ENCODE measurements at places on chromosomes 2 and 18. TPM values are rescaled to one million over a fixed set of nuclear protein-coding genes. Genes with fewer than 3 reads are reported as not detected.

DNA sequence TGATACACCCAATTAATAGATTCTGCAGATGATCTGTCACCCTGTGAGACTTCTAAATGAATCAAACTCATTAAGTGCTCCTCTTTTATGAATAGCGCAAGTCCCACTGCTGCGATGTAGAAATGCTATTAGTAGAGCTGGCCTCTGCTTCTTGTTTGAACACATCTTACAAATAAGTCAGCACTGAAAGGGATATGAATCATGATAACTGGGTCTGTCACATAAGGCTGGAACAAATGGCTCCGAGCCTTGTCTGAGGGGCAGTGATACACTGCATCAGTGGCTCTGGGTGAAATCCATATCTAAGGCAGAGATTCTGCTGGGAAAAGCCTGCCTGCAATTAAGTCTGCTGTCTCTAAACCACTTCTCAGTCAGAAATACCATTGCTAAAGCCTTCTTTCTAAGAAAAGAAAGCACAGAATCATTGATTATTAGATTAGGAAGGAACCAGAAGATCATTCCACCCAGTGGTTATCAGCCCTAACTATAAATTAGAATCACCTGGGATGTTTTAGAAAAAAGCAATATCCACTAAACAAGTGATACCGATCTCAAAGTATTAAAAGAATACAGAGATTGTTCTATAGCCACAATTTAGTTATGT is 75.2 kb downstream of the SLC5A7 start:
- no peak for DNase-seq

DNA sequence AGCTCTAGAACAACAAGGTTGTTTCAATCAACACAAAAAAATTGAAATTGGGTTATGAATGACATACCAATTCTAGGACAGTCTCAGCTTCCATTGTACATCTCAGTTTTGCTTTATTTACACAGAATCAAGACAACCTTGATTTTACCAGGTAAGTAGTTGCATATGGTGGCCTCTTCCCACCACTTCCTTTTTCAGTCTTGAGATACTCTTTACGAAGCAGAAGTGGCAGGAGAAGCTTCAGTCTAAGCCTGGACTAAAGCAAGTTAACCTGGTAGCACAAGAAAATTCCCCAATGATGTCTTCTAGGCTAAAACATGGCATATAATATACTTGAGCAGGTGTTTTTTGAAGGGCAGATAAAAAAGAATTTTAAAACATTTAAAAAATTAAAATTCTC is 10.7 kb upstream of the FAM136A start:
- DNase-seq = no peak

GRCh38 chr2:36664696-36665076 is 31.8 kb upstream of the VIT start:
- no peak for DNase-seq

GRCh38 chr2:43038034-43038695 is 188.2 kb downstream of the ZFP36L2 start:
- no peak for DNase-seq

DNA sequence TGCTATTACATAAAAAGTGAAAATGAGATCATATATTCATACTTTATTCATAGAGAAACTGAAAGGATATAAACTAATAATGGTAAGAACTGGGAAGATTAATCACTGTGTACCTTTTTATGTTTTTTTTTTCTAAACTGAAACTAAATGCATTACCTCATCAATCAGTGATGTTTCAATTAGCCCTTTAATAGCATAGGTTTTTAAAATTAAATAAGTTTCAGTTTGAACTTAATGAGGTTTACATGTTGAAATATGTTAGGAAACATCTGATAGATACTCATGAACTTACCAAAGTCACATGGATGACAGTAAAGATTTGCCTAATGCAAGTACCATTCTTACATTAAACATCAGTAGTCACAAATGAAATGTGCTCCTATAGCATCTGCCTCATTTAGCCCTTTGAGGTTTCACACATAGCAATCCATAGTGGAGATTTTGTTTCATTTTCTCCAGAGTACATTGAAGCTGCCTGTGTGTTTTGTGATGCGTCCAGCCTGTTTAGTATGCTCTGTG is 8.9 kb downstream of the MAPRE2 start:
- DNase-seq = no peak

- DNase-seq = no peak
These were observed 93.2 kb upstream of the FBXO11 start for GRCh38 chr2:47999512-47999911.

Gene CFAP65
- not detected for polyA plus RNA-seq

Gene ACMSD
- 1.5 TPM for polyA plus RNA-seq

GRCh38 chr2:68311033-68311432 is 8.7 kb downstream of the CNRIP1 start:
- no peak for DNase-seq

- DNase-seq = no peak
These were observed 3.5 kb upstream of the CD226 start for GRCh38 chr18:69951182-69951581.

DNA sequence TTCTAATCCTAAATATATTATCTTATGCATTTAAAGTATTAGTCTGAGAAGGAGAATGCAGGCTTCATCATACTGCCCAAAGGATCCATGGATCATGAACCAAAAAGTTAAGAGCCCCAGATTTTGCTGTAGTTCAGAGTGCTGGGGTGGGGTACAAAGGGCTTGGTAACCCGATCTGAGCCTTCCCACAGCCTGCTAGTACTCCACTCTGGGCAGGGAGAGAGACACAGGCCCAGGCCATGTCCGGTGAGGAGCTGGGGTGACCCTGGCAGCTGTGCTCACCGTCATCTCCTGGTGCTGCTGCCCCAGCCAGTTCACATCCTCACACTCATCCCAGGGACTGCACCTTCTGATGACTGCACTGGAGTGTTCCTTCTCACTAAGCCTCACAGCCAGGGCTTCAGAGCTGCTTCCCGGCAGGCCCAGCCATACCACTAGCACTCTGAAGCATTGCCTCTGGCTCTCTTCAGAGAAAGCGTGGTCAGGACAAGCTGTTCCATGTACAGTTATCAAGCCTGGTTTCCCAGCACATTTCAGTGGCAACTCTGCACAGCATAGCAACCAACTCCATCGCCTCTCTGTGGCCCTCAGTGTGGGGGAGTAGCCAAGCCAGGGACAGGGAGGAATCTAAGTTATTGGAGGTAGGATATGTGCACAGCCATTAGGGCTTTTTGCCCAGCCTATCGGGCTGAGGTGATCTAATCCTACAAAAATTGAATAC is 189.0 kb upstream of the CTAGE1 start:
- DNase-seq = no peak

GRCh38 chr2:182368446-182368845 is 58.4 kb downstream of the PDE1A start:
- no peak for DNase-seq

DNA sequence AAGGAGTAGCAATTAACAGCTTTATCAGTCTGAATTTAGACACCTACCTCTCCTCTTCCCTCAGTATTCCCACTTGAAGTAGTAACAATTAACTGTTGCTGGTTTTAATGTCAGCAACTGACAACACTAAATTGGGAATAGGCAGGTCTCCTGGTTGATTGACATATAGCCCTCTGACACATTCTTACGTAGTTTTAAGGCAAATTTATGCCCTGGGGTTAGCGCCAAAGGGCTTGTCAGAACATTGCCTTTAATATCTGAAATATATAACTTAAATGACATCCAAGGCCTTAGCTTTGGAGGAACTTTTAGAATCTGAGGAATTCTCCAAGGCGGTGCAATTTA is 7.4 kb downstream of the ASXL3 start:
- DNase-seq = no peak

Gene GPAT2
- 3.9 TPM for polyA plus RNA-seq

Gene PLB1
- polyA plus RNA-seq = 1.8 TPM

- no peak for DNase-seq
These were observed 104.6 kb downstream of the SP3 start for GRCh38 chr2:173860566-173860965.

Gene GALNT5
- 2.2 TPM for polyA plus RNA-seq

GRCh38 chr2:136116151-136116812 is 1.7 kb downstream of the CXCR4 start:
- DNase-seq = no peak

Gene MSTN
- 38.0 TPM for polyA plus RNA-seq

GRCh38 chr2:88874063-88874657 is 182.7 kb downstream of the RPIA start:
- DNase-seq = peak; percentile 70

GRCh38 chr18:55876254-55876653 is 288.3 kb upstream of the TCF4 start:
- DNase-seq = no peak

- DNase-seq = no peak
These were observed 28.0 kb downstream of the PNO1 start for GRCh38 chr2:68185541-68186164.

Gene SKOR2
- polyA plus RNA-seq = not detected

DNA sequence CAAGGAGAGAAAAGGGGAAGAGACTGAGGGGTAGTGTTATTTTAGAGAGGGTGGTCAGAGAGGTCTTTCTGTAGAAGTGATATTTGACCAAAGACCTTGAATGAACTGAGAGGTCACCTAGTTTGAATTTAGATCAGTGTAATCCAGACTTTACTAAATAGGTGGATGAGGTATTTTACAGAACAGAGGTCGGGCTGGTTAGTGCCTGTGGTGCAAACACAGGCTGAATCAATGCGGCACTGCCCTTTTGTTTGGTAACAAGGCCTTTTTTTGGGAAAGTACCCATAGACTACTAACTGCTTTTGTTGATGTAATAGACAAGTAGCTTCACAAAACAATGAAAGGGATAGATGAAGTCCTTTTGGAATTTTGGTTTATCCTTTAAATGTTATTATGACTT is 15.9 kb downstream of the RAPGEF4 start:
- DNase-seq = no peak

Gene NCKAP5
- 5.1 TPM for polyA plus RNA-seq

DNA sequence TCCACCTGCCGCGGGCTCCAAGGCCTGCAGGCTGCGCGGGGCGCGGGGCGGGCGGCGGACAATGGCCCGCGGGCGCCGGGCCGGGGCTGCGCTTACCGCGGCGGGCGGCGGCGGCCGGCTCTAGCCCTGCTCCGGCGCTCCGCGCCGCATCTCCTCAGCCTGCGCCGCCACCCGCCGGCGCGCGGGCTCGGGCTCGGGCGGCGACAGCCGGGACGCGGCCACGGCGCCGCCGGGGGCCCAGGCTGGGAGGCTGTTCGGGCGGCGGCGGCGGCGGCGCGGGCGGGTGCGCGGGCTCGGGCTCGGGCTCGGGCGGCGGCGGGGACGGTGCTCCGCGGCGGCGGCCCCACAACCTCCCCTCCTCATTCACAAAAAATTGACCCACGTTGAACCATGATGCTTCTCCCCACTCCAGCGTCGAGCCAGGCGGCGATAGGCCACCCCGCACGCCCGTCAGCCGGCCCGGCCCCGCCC is at the start of gene HDAC4:
TSS of gene HDAC4 (minus strand) at position 425 of the 471 bp plus-strand sequence. CDS start 48,321 bp downstream, outside the sequence.
- no peak for DNase-seq

Gene ACOXL
- 0.21 TPM for polyA plus RNA-seq

DNA sequence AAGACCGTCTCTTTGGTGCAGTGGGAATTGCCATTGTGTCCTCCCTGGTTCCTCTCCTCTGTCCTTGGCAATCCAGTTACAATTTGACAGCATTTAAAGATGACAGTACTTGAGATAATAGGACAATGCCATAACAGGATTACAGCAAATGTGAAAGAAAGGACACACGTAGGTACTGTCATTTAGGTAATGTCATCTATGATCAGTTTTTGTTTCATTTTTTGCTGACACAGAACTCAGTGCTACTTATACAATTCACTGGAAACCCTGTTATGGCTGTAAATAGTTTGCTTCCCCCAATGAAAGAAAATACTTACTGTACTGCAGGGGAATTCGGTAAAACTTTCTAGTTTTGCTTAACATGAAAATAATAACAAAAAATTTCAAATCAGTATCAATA is 65.2 kb downstream of the BCL11A start:
- DNase-seq = no peak

DNA sequence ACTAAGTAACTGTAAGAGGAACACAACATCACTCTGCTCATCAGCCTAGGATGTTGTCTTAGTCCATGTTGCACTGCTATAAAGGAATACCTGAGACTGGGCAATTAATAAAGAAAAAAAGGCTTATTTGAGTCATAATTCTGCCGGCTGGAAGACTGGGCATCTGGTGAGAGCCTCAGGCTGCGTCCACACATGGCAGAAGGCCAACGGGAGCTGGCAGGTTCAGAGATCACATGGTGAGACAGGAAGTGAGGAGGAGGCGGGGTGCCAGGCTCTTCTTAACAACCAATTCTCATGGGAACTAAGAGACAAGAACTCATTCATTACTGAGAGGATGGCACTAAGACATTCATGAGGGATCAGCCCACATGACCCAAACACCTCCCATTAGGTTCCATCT is 46.8 kb downstream of the EPG5 start:
- peak; percentile 14 for DNase-seq

- DNase-seq = no peak
These were observed 21.0 kb upstream of the L3MBTL4 start for GRCh38 chr18:6435731-6436130.

GRCh38 chr2:239710953-239711861 is 310.4 kb upstream of the HDAC4 start:
- no peak for DNase-seq

DNA sequence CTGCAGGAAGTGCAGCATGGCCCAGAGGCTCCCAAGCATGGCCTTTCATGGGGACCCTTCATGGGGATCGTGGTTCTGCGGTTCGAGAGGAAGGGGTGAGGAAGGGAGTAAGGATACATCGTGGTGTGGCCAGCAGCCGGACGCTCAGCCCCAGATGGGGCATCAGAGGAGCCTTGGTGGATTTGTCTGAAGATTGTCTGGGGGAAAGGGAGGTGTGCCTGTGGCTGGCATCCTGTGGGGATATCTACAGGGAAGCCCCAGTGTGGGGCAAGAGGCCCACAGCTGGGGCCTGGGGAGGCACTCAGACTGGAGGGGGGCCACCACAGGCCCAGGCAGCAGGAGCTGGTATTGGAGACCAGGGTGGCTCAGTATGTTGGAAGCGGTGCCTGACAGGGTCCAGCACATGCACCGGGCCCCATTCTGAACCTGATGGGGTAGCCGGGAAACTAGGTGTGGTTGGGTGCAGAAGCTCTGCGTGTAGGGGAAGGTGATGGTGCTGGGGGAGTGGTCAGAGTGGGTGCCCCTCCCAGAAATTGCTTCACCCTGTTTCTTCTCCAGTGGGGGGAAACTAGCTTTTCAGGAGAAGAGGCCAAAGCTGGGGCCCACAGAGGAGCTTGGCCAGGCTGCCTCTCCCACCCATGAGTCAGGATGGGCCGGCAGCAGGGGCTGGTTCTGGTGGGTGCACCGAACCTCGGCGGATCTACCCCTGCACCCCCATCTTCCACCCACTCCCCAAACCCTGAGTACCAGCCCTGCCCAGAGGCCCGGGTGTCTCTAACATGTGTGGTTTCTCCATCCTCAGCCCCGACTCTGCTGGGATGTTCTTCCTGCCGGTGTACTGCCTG is 274.4 kb upstream of the HDAC4 start:
- no peak for DNase-seq

- DNase-seq = no peak
These were observed 742 bp downstream of the RRM2 start for GRCh38 chr2:10123281-10123680.

DNA sequence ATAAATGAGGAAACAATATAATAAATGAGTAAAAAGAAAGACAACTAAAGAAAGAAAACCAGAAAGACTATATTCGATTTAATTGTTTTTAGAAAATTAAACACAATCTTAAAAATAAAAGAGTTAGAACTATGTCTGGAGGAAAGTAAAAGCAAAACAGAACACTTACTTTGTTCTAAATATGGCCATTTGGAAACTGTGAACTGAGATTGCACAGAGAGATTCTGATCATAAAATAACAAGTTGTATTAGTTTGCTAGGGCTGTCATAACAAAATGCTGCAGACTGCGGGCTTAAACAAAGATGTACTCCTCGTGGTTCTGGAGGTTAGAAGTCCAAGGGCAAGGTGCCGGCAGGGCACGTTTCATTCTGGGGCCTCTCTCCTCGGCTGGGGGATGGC is 128.1 kb upstream of the AQP4 start:
- DNase-seq = no peak

Gene MYO1B
- 92.9 TPM for polyA plus RNA-seq

Gene CD8B
- not detected for polyA plus RNA-seq
